ENCODE measurements at places on chromosomes 7 and 10. TPM values are rescaled to one million over a fixed set of nuclear protein-coding genes. Genes with fewer than 3 reads are reported as not detected.

BAIAP2L1 gene
- 54.9 TPM for polyA plus RNA-seq

- no peak for DNase-seq
- no peaks in the 10 kb centered on the region for H3K36me3 ChIP-seq
Observed at GRCh38 chr7:156811706-156812105, 81.3 kb downstream of the LMBR1 start.

USP54 gene
- polyA plus RNA-seq: 5.1 TPM

DGKI gene
- 10.4 TPM for polyA plus RNA-seq

DNA sequence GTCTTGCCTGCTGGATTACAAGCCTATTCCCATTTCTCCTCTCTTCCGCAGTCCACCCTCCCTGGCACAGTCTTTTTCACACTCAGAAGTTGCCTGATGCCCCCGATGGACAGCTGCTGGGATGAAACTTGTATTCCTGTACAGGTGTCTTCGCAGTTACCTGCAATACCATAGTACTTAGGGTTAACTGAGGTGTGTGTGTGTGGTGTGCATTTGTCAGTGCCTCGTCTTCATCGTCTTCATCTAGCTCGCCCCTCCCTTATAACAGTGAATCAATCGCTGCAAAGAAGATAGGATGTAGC is 11.0 kb downstream of the NXPH1 start:
- no peak overlapping the region for H3K27ac ChIP-seq
- no peak overlapping the region for H3K4me3 ChIP-seq
- H3K36me3 ChIP-seq: no peaks in the 10 kb centered on the region
- H3K4me1 ChIP-seq: no peaks in the 10 kb centered on the region
- no peak for DNase-seq
- H3K27me3 ChIP-seq: peaks cover 18% of the 10 kb centered on the region

WNT8B gene
- polyA plus RNA-seq: not detected

- H3K27ac ChIP-seq: no peak overlapping the region
- no peak overlapping the region for H3K4me3 ChIP-seq
- no peak for DNase-seq
- H3K27me3 ChIP-seq: no peaks in the 10 kb centered on the region
- no peaks in the 10 kb centered on the region for H3K36me3 ChIP-seq
Observed at GRCh38 chr10:131760416-131761166, 140.2 kb upstream of the PPP2R2D start.

GRCh38 chr7:44292876-44293560 is 32.4 kb downstream of the CAMK2B start:
- H3K4me1 ChIP-seq: no peaks in the 10 kb centered on the region
- peaks cover 6% of the 10 kb centered on the region for H3K27me3 ChIP-seq
- no peaks in the 10 kb centered on the region for H3K36me3 ChIP-seq
- H3K27ac ChIP-seq: no peak overlapping the region
- no peak for DNase-seq
